ENCODE measurements at places on chromosomes 16 and 17.

GRCh38 chr17:49381793-49382192, 19.7 kb upstream of the ZNF652 start:
- no peak for DNase-seq

DNA sequence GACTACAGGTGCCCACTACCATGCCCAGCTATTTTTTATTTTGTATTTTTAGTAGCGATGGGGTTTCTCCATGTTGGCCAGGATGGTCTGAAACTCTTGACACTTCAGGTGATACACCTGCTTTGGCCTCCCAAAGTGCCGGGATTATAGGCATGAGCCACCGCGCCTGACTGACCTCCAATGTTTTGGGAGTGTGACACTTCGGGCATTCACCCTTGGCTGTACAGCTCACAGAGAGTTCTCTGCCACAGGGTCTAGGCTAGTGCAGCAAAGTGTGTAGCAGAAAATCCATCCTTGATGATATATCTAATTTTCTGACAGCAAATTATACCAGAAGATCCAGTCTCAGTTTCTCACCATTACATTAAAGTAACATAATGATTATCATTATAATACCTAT, 14.1 kb downstream of the FAM20A start:
- DNase-seq: no peak

DNA sequence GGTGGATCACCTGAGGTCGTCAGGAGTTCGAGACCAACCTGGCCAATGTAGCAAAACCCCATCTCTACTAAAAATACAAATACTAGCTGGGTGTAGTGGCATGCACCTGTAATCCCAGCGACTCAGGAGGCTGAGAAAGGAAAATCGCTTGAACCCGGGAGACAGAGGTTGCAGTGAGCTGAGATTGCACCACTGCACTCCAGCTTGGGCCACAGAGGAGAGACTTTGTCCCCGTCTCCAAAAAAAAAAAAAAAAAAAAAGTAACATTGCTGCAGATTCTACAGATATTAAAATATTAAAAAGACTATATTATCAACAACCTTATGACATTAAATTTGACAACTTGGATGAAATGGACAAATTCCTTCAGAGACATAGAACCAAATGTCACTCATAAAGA, 25.7 kb downstream of the MBTD1 start:
- DNase-seq: no peak

GRCh38 chr17:12247761-12248160, 227.1 kb downstream of the MAP2K4 start:
- DNase-seq: no peak

DNA sequence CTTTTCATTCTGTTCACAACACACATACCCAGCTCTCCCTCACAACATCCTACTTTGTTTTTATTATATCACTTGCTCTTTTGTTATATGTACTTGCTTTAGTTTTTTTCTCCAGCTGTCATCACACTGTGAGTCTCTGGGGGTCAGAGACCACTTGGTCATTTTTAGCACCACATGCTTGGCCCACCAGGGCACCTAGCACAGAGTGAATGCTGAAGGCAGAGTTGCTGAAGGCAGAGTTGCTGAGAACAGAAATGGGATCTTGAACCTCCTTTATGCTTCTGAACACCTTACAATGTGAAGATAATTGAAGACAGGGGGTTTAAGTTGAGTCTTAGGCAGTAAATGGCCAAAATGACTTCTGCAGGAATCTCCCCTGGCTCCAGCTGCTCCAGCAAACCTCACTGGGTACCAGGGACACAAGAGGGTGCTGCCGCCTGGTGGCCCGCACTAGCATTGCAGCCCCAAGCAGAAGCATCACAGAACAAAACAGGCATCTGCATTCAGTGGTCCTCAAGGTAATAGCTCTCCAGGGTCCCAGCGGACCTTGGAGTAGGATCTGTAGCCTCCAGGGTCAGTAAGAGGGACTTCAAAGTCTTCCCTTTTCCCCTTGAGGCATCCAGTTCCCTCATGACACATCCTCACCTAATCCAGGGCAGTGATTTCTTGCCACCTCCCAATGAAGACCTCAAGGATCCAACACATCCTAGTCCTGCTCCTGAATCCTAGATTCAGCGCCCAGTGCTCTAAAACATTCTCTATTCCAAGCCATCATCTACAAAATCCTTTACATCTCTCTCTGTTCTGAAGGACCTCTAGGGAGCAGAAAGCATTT, 1972.6 kb downstream of the TP53TG3F start:
- DNase-seq: no peak

GRCh38 chr17:52157603-52158449, 688 bp downstream of the CA10 start:
- no peak for DNase-seq

GRCh38 chr16:9374061-9374460, 282.6 kb downstream of the HAPSTR1 start:
- DNase-seq: no peak

DNA sequence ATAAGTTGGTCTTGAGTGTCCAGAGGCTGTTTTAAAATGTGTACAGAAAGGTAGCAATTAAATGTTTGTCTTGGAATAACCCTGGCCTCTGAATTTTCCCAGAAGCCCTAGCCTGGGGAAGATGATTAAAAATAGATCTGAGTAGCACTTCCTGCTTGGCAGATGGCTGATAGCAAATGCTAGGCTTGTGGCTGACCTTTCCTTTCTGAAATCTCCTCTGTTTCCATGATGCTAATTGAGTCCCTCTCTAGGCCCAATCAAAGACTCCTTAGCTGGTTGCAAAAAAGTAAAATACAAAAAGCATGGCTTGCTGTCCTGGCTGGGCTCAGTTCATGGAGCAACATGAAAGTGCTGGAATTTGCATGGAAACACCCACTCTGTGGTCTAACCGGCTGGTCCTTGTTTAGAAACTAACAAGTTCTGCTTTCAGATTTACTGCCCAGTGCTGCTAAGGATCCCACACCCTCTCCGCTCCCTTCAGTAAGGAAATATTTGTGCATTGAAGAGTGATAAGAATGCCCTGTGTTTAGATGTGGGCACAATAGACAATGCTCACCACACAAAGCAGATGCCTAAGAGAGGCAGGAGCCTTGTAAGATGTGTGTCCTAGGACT, 40.8 kb downstream of the YPEL2 start:
- DNase-seq: no peak

- DNase-seq: no peak
These were observed 10.8 kb downstream of the P2RX5 start for GRCh38 chr17:3685174-3685573.

GRCh38 chr17:50872710-50873424, 6.7 kb upstream of the TOB1 start:
- no peak for DNase-seq

GRCh38 chr16:2971985-2972784, 3.0 kb downstream of the PAQR4 start:
- no peak for DNase-seq

DNA sequence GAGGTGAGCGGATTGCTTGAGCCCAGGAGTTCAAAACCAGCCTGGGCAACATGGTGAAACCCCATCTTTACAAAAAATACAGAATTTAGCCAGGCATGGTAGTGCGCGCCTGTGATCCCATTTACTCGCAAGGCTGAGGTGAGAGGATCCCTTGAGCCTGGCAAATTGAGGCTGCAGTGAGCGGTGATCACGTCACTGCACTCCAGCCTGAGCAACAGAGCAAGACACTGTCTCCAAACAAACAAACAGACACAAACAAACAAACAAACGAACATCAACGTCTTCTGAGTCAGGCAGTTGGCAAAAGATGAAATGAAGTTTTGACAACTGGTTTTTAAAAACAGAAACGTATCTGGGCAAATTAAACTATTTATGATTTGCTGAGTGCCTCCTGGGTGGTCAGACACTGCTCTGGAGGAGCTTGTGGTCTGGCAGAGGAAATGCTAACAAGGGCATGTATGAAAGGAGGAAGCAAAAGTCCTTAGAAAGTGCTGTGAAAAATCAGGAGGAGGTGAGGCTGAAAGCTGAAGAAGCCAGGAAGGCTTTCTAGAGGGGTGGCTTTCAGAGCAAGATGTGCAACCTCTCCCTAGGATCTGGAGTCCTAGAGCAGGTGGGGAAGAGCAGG, 10.2 kb upstream of the KRT20 start:
- no peak for DNase-seq

DNA sequence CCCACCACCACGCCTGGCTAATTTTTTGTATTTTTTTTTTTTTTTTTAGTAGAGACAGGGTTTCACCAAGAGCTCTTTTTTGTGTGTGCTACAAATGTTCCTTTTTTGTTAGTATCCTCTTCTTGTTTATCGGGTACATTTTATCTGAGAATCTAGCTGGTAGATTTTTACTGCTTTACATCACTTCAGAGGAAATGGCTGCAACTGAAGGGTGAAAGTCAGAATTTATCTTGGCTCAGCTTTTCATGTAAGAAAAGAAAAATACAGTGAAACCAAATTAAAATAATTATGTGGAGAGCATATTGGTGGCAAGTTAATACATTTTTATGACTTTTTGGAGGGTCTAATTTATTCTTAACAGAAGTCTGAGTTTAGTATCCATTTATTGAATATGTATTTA, 26.0 kb downstream of the CBFB start:
- DNase-seq: no peak

DNA sequence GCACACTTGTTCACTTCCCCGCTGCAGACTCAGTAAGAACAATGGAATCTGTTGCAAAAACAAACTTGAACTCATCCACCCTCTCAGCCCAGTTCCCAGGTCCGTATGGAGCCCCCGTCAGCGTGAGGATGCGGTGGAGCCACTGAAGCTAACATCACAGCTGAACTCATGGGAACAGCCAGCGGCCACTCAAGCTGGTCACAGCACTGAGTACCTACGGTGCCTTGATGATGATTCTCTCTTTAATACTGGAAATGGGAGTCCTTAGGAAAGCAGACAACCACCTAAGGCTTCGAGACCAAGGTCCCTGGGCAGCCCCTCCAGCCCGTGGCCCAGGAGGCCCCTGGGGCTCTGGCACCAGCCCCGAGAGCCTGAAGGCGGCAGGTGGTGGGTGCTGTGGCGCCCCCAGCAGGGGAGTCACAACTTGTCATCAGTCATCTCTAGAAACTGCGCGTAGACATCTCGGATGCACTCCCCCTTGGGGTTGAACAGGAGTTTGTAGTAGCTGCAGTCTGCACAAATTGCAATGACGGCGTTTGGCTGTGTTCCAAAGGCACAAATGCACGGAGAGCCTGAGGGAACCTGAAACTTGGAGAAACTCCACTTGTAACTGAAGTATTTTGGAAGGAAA, 31.0 kb upstream of the RHOT1 start:
- DNase-seq: peak; percentile 82

DNA sequence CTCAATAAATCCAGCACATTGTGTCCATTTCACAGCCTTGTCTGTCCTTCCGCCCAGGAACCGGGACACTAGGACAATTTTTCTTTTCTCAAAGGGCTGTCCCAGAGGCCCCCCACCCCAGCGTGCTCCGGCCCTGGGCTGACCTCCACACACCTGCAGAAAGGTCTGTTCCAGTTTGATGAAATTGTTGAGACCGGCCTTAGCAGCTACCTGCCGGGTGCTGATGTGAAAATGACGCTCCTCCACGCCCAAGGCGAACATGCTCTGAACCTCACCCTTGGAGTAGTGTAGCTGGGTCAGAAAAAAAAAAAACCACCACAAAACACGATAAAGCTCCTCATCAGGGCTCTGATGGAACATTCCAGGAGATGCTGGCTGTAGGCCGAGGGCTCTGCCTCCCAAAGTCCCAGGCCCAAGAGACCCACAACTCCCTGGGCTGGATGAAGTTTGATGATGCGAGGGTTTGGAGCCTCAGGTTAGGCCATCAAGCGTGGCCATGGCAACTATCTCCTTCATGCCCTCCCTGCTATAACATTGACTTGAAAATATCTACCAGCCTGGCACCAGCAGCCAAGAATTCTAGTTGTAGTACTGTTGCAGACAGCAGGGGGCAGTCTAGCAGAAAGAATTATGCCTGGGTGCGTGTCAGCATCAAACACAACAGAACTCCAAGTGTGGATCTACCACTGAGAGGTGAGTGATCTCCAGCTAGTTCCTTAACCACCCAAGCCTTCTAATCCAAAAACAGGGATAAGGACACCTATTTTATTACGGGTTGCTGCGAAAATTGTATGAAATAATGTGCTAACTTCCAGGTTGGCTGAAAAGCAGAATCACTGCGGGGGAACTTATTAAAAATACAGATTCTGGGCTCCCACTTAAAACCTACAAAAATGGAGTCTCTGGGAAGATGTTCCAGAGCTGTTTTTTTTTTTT, 62.1 kb downstream of the RMI2 start:
- peak; percentile 65 for DNase-seq

- no peak for DNase-seq
These were observed 710 bp downstream of the TRAPPC1 start for GRCh38 chr17:7930841-7931631.

DNA sequence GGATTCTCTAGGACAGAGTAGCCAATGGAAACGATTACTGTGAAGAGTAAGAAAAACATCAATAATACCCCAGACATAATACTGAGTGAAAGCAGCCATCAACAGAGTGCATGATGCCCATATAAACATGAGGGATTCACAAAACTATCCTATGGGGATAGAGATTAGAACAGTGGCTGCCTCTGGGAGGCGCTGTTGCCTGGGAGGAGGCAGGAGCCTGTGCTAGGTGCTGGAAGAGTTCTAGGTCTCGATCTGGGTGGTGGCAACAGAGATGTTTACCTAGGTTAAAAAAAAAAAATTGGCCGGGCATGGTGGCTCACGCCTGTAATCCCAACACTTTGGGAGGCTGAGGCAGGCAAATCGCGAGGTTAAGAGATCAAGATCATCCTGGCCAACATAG, 7.9 kb downstream of the FA2H start:
- no peak for DNase-seq

- no peak for DNase-seq
These were observed 8.1 kb upstream of the CACNG5 start for GRCh38 chr17:66826856-66827255.

GRCh38 chr17:18159551-18160120, 24.0 kb upstream of the ALKBH5 start:
- DNase-seq: no peak

DNA sequence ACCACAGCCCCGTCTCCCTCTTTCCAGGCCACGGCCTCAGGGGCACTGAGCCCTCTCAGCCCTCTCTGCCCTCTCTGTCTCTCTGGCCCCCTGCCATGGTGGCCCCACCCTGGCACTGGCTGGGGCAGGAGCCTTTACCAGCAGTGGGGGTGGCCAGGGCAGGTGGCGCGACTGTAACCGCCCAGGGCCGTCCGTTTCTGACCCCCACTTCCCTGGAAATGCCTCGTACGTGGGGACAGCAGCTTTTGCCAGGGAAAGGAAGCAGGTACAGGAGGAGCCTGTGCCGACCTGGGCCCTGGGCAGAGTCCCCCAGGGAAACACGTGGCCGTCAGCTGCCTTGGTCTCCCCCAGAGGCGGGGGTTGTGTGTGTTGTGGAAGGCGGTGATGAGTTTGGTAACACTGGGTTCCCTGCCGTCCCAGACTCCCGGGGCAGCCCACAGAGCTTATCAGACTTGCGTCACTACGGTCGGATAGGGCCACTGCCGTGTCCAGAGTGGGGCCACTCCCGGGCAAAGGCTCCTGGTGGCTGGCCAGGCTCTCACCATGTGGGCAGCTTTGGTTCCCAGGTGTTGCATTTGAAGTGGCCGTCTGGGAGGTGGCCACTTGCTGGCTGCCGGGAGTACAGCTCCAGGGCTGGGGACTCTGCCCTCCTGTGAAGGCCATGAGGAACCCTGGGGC, 249.3 kb upstream of the CIBAR2 start:
- no peak for DNase-seq

Data from NCI-H1694 (cell line).